Stimulated activated CD4-positive, alpha-beta T cell treated with anti-CD3 and anti-CD28 coated beads, Interleukin-1b, Interleukin-23, amount 100 ng/mL, for 1 hour (primary cell): ENCODE measurements at places on chromosomes 3 and 15.

DNA sequence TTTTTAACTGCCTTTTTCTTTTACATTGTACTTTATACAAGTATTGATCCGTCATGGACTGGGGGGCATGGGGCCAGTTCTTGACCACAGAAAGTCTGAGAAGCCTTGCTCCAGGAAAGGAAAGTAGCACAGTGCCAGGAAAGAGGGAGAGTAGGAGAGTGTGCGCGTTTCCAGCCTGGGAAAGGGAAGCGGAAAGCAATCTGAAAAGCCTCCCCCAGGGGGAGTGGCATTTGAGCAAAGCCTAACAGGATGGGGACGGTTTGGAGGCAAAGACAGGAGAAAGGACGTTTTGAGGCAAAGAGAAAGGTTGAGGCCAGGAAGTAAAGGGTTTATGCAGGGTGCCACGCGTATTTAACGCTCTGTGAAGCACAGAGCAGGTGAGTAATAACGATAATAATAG, 116.9 kb downstream of the RORA start:
- DNase-seq, result no peak

DNA sequence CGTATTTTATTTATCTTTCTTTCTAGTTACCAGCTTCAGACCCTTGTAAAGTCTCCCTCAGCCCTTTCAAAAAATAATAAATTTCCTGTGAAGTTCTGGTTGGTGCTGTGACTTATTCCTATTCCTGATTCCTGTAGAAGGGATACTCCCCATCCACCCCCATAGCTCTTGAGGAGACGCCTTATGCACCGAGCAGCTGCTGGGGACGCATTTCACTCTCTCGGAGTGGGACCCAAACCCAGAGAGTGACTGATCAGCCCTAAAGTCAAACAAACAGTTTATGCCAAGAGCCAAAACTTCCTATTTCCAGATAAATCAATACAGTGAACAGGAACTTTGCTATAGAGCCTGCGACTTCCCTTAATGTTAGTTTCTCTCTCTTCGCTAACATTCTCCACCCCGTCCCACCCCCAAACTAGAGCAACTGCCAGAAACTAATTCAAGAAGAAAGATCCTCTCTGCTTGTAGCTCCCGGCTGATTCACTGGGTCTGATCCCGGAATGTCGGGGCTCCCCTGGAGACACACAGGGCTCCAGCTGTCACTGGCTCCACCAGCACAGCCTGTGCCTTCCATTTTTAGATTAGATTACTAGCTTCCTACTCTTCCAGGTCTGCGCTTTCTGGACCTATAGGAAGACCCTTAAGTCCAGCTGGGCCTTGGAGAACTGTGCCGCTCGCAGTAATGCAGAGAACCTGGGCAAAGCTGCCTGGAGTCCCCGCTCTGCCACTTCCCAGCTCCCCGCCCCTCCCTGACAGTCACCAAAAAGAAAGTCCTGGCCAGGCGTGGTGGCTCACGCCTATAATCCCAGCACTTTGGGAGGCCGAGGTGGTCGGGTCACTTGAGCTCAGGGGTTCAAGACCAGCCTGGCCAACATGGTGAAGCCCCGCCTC, 45.2 kb downstream of the KLHL25 start:
- no peak for DNase-seq

DNA sequence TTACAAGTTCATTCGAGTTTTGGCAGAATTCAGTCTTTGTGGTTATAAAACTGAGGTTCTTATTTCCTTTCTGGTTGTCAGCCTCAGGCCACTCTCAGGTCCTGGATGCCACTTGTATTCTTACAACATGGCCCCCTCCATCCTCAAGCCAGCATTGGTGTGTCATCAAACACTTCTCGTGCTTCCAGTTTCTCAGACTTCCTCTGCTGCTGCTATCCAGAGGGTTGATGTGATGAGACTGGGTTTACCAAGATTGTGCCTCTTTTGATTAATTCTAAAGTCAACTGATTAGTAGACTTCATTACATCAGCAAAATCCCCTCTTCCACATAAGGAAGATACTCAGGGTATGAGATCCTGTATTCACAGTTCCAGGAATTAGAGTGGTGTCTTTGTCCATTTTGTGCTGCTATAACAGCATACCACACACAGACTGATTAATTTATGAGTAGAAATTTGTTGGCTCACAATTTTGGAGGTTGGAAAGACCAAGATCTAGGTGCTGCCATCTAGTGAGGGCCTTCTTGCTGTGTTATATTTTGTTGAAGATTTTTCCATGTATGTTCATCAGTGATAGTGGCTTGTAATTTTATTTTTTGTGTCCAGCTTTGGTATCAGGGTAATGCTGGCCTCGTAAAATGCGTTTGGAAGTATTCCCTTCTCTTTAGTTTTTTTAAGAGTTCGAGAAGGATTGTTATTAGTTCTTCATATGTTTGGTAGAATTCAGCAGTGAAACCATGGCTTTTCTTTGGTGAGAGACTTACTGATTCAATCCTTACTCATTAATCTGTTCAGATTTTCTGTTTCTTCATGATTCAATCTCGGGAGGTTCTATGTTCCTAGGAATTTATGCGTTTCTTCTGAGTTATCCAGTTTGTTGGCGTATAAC, 11.1 kb downstream of the LRCH3 start:
- no peak for DNase-seq

DNA sequence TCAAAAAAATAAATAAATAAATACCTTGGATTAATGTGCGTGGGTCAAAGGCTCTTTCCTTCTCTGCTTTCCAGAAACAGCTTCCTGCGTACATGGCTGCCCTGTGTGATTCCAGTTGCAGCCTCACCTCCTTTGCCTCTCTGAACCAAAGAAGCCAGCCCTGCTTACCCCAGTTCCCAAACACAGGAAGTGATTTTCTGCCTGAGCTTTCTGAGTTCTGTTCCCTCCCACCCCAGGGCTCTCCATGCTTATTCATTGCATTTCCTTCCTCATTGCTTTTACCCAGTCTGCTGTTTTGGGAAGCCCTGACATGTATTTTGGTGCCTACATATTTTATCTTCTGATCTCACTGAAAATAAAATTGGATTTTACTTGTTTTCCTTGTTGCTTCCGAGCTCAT, 15.4 kb downstream of the ZSCAN2 start:
- DNase-seq, result no peak

GRCh38 chr3:116356056-116356455, 89.2 kb downstream of the LSAMP start:
- no peak for DNase-seq

DNA sequence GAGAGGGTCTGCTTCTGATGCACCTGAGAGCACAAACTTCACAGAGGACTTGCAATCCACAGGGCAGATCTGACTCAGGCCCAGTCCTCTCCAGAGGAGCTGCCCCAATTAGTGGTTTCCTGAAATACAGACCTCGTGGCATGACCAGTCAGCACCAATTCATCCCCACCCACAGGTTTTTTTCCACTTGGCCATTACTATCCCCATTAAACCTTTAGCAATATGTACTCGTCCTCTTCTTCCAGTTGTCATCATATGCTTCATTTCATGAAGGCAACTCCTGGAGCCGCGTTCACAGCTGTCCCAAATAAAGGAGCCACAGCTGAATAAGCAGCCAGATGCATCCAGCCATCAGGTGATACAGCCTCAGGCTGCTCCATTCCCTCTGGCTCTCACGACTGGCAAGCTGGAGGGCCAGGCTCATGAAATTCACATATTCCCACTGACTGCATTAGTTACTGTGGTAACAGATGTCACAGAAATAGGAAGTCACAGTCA, 163.1 kb downstream of the FMN1 start:
- DNase-seq, result no peak

- DNase-seq, result no peak
Observed at GRCh38 chr15:40949756-40950207, 3.5 kb upstream of the CHAC1 start.

DNA sequence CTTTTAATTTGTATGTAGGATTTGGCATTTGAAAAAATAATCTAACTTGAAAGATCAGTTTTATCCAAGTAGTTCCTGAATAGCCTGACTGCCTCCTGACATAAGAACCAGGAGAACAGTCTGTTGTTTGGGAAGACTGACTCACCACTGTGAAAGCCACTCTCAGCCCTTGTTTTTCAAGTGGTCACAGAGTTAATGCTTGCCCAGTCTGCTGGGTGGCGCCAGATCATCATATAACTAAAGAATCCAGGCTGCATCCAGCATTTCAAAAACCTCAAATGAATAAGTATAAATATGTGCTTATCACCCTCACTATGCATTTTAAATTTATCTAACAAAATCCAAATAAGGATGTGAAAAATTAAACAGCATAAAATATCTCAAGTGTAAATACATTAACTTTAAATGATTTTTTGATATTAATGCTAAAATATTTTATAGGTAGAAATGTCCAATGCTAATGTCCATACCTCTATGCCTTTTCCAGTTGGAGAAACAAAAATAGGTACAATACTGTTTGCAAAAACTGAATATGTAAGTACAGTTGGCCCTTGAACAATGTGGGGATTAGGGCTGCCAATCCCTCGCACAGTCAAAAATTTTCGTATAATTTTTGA, 26.9 kb upstream of the ZBBX start:
- no peak for DNase-seq
